ENCODE measurements at places on chromosomes 4 and X.

GRCh38 chrX:39492497-39493162 is 605.1 kb downstream of the BCOR start:
- no peak for DNase-seq

- no peak for DNase-seq
Measured at GRCh38 chr4:128130621-128131020, 69.5 kb downstream of the LARP1B start.

DNA sequence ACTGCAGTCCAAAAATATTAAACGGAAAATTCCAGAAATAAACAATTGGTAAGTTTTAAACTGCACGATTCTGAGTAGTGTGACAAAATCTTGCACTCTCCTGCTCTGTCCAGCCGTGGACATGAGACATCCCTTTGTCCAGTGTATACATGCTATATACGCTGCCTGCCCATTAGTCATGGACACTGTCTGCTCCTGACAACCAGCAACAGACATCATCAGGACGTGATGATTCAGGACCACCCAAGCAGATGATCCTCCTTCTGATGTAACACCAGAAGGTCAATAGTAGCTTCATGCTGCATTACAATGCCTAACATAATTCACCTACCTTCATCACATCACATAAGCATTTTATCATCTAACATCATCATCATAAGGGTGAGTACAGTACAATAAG is 36.3 kb downstream of the ATRX start:
- no peak for DNase-seq

GRCh38 chrX:2568125-2568524 is 67.3 kb upstream of the DHRSX start:
- no peak for DNase-seq

DNA sequence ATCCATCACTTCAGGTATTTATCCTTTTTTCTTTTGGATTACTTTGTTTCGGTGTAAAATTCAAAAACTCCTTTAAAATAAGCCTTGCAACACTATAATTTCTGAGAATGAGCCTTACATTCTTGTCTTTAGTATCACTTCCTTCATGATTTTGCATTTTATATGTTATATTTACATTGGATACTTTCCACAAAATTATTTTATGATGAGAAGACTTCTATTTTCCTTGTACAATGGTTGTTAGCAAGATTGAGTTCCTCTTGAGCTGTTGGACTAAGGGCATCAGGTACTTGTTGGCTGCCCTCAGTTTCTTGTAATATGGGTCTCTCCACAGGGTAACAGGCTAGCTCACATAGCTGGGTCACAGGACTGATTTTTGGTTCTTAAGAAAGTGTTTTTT is 22.7 kb upstream of the HPGDS start:
- DNase-seq = no peak

DNA sequence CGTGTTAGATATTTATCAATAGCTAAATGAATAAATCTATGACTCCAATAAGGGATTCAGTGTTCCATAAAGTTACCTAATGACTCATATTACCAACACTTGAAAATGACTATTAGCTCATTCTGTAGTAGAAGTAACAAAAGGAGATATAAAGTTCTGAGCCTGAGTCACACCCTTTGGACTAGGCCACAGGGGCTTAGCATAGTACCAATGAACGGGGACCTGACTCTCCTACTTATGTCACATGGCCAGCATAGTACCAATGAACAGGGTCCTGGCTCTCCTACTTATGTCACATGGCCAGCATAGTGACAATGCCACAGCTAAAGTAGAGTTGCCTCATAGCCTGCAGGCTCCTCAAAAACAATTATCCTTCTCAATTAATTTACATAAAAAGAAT is 43.7 kb downstream of the MAGEB16 start:
- DNase-seq = no peak

GRCh38 chrX:155632431-155633100 is 19.8 kb upstream of the TMLHE start:
- DNase-seq = no peak

DNA sequence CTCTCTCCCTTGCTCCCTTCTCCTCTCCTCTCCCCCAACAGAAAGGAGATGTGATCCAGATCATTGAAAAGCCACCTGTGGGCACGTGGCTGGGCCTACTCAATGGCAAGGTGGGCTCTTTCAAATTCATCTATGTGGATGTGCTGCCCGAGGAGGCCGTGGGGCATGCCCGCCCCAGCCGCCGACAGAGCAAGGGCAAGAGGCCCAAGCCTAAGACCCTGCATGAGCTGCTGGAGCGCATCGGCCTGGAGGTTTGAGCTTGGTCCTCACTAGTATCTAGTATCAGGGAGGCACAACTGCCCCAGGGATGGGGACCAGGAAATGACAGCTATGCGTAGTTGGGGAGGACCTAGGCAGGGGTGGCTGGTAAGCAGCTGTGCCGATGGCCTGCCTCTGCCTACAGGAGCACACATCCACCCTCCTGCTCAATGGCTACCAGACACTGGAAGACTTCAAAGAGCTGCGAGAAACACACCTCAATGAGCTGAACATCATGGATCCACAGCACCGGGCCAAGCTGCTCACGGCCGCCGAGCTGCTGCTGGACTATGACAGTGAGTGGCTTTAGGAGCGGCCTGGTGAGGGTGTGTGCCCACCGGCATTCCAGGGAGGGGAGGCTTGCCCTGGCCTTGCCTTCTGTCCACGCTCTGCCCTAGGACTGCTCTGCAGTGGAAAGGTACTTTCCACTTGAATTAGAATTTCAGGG is 13.0 kb downstream of the SASH3 start:
- DNase-seq = no peak

- no peak for DNase-seq
Measured at GRCh38 chrX:23729214-23729613, 13.9 kb downstream of the ACOT9 start.

GRCh38 chr4:101961144-101961543 is 170.6 kb downstream of the BANK1 start:
- no peak for DNase-seq

- DNase-seq = no peak
Measured at GRCh38 chr4:84804136-84804535, 162.4 kb downstream of the WDFY3 start.

GRCh38 chrX:71378732-71379131 is 12.6 kb downstream of the TAF1 start:
- DNase-seq = no peak

- DNase-seq = no peak
Measured at GRCh38 chrX:53122013-53122412, 28.1 kb downstream of the KANTR start.

Data from PC-9 (cell line).